ENCODE measurements at places on chromosomes 12 and 14.

GRCh38 chr14:75811872-75812499 is 150.9 kb downstream of the TTLL5 start:
- DNase-seq: no peak

DNA sequence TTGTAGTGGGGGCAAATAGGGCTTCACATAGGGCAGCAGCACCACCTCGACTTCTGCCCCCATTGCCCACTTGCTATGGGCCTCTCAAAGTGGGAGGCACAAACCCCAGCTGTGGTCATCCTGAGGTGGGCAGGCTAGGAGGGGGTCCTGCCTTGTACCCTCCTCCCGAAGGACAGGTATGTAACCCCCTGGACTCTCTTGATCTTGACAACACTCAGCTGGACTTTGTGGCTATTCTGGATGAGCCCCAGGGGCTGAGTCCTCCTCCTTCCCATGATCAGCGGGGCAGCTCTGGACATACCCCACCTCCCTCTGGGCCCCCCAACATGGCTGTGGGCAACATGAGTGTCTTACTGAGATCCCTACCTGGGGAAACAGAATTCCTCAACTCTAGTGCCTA is 8.0 kb downstream of the ARHGAP9 start:
- no peak for DNase-seq

GRCh38 chr12:107131832-107132616 is 38.7 kb upstream of the CRY1 start:
- DNase-seq: no peak

DNA sequence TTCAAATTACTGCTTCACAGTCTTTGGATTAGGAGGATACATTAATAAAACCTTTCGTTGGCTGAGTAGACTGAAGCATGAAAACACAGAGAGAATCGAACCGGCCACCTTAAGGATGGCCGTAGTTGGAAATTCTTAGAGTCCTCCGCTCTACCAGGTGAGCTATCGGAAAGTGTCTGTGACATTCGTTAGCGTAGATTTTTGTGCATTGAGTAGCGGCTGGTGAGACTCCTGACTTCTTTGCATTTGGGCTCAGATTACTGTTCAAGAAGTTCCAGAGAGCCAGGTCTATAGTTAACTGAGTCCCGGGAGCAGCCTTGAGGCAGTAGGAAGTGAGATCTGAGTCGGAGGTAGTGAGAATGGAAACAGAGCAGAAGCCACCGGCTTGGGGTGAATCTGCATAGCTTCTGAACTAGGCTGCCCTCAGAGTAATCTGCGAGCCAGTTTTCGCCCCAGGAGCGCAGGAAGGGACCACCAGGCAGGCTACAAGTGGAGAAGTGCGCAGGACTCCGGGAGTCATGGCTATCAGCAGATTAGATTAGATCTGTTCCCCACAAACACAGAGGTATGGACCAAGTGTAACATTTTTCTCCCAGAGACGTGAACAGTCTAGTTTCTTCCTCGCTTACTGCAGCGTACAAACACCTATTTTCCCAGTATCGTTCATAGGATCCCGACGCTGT is 11.0 kb downstream of the OR6S1 start:
- peak; percentile 58 for DNase-seq

DNA sequence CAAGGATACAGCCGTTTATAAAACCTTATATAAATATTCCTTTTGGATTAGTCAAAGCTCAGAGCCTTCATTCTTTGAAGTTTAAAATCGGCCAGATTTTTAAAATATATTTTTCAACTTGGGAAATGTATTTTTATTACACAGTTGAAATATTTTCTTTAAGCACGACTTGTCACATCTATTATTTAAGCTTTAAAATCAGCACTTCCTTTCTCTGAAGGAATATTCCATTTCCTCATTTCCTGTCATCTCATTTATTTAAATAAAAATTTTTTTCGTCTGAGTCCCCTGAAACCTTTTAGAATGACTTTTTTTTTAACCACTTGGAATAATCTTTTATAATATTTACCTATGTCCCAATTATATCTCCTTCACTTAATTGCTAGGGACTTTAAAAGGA is 107.5 kb upstream of the PDE3A start:
- no peak for DNase-seq

- DNase-seq: no peak
These were observed 19.5 kb upstream of the MEG3 start for GRCh38 chr14:100806386-100806785.

- no peak for DNase-seq
These were observed 892.9 kb downstream of the DIO2 start for GRCh38 chr14:79318371-79318770.

- DNase-seq: no peak
These were observed 3.9 kb downstream of the HOXC5 start for GRCh38 chr12:54036620-54037359.

- DNase-seq: no peak
These were observed 49.4 kb upstream of the PSMA6 start for GRCh38 chr14:35242599-35243311.

DNA sequence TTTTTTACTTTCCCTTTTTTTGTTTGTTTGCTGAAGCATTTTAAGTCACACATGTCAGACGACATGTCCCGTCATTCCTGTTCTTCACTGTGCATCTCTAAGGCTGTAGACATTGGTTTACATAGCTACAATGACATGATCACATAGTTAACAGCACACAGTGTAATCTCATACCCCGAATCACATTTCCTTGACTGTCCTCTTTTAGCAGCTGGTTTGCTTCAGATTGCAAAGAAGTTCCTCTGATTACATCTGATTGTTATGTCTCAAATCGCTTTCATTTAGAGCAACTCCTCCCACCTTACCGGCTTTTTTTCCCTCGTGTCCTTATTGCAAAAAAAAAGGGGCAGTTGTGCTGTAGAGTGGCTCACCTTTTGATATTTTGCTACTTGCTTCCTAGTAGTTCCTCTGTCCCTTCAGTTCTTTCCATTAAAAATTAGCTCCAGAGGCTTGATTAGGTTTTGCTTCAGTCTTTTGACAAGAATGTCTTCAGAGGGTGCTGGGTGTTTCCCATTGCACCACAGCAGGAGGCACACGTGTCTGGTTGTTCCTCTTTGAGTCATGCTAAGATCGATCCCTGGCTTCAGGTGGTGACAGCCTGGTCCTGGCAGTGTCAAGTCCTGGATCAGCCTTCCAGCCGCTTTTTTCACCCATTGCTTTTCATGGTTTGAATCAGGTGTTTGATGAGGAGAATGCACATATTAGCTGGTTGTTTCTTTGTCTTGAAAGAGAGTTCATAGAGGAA is 35.0 kb downstream of the ZNF664 start:
- no peak for DNase-seq

DNA sequence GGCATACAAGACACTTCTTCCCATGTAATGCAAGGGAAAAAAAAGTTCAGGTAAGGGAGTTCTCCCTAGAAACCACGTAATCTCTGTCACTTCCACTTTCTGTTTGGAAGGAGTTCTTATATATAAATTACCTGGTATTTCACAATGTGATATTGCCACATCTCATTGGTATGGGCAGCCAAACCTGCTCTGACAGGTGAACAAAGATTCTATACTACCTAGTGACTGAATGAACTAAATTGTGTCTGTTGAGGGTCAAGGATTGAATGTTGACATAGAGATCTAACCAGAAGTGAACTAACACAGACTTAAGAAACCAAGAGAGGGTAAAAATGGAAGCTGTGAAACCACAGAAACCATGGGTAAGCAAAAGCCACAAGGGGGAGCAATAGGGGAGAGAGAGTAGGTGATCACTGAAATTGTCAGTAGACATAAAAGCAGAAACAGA is 161.3 kb downstream of the RPL10L start:
- no peak for DNase-seq

- no peak for DNase-seq
These were observed 74.3 kb downstream of the ADGRD1 start for GRCh38 chr12:131027876-131028586.

DNA sequence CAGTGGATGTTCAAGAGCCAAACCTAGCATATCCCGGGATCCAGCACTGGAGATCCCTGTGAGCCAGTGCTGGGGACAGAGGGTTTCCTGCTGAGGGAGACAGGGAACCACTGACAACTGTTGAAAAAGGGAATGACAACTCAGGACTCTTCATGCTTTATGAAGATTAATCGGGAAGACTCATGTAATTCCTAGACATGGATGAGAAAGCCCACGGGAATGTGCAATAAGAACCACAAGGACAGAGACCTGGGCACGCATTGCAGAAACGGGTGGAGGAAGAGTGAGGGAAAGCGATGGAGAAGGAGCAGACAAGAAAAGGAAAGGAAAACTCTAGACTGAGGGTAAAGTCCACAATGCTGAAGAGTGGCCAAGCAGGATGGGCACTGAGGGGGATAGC is 296.0 kb downstream of the PCNX1 start:
- DNase-seq: no peak

DNA sequence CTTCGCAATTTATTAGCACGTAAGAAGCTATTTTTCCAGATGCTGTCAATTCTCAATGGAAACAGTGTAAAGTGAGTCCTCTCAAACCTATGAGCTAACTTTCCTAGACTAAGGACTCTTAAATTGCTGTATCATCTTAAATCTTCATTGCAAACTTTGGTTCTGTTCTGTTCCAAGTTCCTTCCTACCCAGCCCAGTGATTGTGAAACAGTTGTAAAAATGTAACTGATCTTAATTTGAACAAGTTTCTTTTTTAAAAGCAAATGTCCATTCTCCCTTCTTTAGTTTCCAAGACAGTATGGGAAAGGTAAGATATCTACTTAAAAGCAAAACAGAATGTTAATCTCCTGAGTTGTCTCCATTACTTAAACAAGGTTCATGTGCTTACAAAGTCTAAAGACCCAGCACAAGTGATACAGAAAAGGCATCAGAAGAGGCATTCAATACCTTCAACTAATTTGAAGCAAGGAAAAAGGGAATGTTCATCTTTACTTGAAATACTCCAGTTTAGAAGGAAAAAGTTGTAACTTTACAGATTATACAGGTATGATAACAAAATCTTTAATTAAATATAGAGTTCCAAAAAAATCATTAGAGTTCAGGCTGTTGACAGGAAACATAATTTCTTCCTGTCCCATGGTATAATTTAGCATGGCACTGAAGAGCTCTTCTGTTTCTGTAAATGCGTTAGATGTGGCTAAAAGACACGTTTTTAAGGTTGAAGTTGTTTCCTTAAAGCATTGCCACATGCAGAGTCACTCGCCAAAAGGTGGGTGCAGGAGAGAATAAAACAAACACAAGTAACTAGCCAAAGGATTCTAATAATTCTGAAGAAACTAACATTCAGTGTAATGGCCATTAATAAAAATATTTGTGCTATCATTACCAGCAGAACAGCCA is 101.5 kb upstream of the USP15 start:
- DNase-seq: no peak

DNA sequence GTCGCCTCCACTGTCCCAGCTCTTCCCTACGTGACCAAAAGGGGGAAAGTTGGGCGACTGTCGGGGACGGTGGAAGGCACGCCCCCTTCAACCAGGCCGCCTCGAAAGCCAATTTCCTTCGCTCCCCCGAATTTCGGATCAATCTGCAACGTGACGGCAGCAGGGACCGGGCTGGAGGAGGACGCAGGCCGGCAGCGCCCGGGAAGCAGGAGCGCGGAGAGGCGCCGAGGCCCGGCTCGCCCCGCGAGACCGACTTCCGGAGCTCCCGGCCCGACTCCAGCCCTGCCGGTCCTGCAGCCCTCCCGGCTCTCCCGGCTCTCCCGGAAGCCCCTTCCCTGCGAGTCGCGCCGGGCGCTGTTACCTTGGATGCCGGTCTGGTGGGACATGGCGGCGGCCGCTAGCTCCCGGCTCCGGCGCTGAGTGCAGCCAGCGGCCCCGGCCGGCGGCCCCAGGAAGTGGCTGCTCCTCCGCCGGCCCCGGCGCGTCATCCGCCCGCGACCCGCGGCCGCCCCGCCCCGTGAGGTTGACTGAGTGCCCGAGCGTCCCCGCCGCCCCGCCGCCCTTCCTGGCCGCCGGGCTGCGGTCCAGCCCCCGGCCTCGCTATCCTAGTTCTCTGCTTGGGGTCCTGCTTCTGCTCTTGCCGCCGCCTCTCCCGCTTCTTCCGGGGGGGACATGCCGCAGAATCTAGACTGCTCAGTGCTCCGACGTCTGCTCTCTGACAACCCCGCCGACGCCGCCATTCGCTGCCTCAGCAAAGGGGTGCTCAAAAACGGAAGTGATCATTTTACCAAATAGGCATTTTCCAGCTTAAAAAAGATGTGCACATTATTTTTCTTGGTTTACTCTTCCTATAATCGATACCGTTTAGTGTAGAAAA is at the start of gene TWF1:
TSS of gene TWF1 (minus strand) at position 458 of the 877 bp plus-strand sequence. CDS start at position 386, 72 bp downstream.
- DNase-seq: peak; percentile 91

- DNase-seq: no peak
These were observed 24.8 kb upstream of the GPR68 start for GRCh38 chr14:91269076-91269991.

DNA sequence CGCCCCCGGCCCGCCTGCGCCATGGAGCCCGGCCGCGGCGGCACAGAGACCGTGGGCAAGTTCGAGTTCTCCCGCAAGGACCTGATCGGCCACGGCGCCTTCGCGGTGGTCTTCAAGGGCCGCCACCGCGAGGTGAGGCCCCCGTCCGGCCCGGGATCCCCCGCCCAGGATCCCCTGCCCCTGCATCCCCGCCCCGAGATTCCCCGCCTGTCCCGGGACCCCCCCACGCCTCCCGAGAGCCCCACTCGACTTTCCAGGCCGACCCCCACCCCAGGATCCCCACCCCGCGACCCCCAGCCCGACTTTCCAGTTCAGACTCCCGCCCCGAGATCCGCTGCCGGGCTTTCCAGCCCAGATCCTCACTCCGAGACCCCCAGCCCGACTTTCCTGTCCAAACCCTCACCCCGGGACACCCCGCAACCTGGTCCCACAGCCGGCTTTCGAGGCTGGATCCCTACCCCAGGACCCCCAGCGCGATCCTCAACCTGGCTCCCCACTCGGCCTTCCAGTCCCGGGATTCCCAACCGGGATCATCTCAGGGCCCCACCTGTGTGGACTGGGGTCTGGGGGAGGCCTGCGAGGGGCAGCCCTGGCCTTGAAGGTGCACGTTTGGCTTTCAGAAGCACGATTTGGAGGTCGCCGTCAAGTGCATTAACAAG is 688 bp downstream of the ULK1 start:
- no peak for DNase-seq

- DNase-seq: no peak
These were observed 112.3 kb upstream of the BCL2L14 start for GRCh38 chr12:11958221-11959091.

DNA sequence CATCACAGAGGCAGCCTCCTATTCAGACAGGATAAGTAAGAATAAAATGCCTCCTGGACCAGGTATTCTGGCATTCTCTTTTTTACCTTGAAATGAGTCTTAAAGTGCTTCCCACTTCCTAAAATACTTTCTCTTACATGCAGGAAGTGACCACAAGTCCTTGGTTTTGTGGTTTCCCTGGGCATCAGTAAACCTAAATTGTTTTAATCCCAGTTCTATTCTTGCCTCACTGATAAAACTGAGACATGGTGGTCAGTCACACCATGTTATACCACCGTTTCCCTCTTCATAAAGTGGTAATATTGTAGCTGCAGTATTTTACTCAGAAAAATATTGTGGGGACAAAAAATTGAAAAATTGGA is 1.2 kb upstream of the SALL2 start:
- no peak for DNase-seq

GRCh38 chr12:130486891-130487416 is 149.3 kb downstream of the PIWIL1 start:
- DNase-seq: no peak

DNA sequence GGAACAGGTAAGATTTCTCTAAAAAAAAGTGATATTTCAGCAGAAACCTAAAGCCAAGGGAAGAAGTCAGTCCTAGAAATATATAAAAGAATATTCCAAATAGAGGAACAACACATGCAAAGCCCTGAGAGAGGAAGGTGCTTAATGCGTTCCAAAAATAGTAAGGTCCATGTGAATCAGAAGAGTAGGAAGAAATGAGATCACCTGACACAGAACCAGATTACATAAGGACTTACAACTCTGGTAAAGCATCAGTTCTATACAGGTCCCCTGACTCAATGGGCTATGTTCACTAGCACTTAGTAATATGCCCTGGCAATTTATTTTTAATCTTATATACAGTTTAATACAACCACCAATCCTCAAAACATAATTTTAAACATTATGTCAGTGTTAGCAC is 30.0 kb downstream of the SENP1 start:
- DNase-seq: no peak
